ENCODE measurements at places on chromosomes 7 and 10.

DNA sequence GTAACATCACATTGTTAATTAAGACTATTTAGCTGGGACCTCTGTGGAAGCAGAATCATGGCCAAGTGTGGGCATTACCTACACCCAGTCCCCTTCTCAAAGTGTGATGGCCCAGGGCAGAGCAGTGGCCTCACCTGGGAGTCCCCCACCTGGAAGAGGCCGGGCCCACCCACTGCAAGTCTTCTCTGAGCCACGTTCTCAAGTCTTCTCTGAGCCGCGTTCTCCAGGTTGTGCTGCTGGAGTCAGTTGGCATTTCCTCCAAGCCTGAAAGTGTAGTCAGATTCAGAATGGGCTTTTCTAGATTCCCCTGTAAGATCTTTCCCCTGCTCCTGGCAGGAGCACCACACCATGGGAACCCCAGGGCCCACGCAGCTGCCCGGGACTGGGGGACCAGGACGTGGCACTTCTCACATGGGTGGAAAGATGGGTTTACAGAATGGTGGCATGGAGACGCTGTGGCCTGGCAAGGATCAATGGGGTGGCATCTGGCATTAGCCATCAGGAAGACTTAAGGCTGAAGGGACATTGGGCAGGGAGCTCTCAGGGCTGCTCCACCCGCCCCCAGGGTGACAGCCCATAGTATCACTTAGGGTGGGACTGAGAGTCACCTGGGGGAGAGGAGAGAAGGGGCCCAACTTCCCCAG, 68.0 kb downstream of the MKI67 start:
- no peak for DNase-seq

GRCh38 chr10:5659702-5660528, 6.5 kb downstream of the ASB13 start:
- no peak for DNase-seq

DNA sequence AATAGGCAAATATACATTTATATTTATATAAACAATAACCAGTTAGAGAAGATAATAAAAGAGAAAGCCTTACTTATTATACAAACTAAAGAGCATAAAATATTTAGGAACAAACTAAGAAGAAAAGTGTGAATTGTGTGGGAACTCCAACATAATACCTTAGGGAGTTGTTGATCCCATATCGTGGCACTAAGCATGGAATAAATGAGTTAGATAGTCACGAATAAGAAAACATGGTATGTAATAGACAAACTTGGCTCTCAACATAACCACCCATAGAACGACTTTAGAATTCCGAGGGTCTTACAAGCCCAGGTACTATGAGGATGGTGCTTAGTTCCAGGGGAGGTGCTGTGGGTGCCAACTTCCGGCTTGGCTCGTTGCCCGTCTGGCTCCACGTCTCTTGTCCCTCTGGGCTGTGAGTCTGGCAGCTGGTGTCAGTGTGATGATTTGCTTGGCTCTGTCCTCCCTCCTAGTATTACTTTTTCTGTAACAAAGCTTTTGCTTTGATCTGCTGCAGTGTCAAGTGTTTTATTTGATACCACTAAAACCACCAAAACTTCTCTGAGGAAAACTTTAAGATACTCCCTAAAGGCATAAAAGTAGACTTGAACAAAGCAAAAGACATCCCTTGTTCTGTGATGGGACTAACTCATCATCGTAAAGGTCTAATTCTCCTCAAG, 9.5 kb upstream of the RBM20 start:
- DNase-seq, result no peak

DNA sequence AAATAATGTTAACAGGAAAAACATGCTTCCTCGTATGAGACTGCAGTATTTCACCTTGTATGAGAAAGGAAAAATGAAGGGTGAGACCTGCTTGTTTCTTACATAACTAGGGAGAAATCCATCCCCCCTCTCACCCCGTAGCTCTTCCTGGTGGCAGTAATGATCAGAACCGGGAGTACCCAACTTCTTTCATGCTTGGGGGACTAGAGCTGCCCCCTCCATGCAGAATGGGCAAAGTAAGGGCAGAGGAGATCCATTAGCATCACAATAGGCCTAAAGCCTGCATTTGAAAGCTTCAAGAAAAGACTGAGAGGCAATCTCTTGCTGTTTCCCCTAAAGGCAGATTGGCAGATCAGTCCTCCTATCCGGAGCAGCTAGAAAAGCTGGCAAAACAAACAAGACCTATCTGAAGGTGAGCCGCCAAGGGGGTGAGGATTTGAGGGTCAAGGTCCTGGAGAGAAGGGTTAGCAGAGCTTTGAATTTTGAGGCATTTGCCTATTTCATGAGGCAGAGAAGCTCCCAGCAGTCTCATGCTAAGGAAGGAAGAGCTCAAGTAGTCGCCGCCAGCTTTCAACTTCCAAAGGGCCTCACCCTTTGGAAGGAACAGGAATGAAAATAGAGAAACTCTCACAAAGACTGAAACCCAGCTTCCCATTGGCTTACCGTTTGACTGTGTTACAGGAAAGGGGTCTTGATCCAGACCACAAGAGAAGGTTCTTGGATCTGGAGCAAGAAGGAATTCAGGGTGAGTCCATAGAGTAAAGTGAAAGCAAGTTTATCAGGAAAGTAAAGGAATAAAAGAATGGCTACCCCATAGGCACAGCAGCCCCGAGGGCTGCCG, 36.2 kb downstream of the BAG3 start:
- no peak for DNase-seq

DNA sequence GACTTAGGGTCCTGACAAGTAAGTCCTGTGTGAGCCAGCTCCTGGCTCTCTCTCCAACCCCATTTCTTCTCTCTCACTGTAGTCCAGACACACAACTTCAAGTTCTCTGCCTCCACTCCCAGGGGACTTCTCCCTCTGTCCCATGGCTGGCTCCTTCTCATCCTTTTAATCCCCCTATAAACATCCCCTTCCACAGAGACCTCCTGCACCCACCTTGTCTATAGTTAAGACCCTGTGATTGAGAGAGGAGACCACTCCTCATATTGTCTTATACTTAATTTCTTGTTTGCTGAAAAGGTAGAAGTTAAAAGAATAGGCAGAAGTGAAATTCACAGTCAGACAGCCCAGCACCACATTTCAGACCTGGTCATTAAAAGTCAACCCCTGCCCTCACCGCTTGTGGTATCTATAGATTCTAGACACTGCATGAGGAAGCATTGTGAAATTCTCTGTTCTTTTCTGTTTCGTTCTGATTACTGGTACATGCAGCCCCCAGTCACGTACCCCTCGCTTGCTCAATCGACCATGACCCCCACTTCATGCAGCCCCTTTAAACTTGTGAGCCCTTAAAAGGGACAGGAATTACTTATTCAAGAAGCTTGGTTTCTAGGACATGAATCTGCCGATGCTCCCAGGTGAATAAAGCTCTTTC, 125.6 kb upstream of the FRMD4A start:
- no peak for DNase-seq

DNA sequence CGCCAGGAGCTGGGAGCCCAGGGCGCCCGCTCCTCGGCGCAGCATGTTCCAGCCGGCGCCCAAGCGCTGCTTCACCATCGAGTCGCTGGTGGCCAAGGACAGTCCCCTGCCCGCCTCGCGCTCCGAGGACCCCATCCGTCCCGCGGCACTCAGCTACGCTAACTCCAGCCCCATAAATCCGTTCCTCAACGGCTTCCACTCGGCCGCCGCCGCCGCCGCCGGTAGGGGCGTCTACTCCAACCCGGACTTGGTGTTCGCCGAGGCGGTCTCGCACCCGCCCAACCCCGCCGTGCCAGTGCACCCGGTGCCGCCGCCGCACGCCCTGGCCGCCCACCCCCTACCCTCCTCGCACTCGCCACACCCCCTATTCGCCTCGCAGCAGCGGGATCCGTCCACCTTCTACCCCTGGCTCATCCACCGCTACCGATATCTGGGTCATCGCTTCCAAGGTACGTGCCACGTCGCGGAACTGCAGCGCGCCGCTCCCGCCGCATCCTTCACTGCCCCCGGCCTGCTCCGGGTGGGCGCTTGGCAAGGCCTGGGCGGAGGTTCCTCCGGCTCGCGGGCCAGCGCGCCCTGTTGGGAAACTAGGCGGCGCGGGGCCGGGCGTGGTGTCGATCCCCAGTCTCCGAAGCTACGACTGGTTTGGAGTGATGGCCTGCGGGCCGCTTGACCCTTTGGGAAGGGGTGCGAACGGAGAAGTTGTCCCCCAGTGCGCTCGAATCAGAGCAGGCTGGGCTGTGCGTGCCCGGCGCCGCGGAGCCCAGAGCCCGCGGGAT, 868 bp downstream of the EMX2 start:
- DNase-seq, result no peak

DNA sequence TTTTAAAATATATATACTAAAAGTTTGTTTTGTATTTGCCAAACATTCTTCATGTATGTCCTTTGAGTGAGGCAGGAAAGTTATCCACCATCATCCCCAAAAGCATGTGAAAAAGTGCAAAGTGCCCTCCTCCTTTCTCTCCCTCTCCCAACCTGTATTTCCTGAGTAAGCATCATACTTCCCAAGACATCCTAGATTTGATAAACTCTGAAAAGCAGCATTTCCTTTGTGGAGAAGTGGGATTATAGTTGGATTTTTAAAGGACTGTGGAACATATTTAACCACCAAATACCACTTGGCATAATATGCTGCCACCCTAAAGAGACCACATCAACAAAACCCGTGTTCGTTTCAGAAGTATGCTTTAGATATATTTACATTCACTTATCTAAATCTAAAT, 36.9 kb downstream of the NET1 start:
- no peak for DNase-seq

Data from GM06990 (cell line).